ENCODE measurements at places on chromosomes 6 and 20.

GRCh38 chr20:51480507-51481270, 61.8 kb downstream of the NFATC2 start:
- no peak for DNase-seq

- no peak for DNase-seq
Observed at GRCh38 chr6:151186306-151186705, 53.5 kb upstream of the AKAP12 start.

DNA sequence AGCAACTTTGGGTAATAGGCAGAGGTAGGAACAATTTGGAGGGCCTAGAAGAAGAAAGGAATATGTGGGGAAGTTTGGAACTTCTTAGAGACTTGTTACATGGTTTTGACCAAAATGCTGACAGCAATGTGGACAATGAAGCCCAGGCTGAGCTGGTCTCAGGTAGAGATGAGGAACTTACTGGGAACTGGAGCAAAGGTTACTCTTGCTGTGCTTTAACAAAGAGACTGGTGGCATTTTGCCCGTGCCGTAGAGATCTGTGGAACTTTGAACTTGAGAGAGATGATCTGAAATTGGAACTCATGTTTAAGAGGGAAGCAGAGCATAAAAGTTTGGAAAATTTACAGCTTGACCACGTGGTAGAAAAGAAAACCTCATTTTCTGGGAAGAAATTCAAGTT, 28.3 kb upstream of the TMEM200A start:
- DNase-seq, result no peak

DNA sequence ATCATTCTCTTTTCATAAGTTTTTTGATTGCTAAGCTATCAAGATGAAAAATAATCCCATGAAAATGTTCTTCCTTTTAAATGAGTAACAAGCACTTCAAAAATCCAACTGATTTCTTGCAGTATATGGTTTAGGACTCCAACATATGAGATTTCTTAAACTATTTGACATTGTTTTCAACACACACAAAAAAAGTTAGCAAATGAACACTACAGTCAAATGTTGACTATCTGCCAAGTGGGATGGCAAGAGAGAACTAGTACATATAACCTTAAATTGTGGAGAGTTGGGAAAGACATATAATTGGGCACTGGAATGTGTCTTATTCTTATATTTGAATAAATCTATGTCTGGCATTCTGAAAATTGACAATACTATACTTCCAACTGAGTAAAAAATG, 15.6 kb downstream of the COL21A1 start:
- DNase-seq, result no peak

- no peak for DNase-seq
Observed at GRCh38 chr20:47330933-47331708, 25.4 kb downstream of the ZMYND8 start.

DNA sequence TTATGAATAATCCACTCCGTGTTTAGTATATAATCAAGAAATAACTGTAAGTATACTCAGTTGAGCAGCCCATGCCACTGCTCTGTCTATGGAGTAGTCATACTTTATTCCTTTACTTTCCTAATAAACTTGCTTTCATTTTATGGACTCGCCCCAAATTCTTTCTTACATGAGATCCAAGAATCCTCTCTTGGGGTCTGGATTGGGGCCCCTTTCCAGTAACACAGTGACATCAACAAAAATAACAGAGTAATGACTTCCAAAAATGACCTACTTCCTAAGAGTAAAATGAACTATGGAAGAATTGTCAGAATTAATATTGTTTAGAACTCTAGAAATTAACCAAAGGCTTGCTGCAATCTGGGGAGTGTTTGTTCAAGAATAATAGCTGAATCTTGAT, 8.8 kb downstream of the OR2H1 start:
- DNase-seq, result no peak

- DNase-seq, result no peak
Observed at GRCh38 chr6:145015739-145016558, 719.4 kb downstream of the EPM2A start.

GRCh38 chr6:11442495-11442894, 95.1 kb upstream of the TMEM170B start:
- DNase-seq, result no peak

DNA sequence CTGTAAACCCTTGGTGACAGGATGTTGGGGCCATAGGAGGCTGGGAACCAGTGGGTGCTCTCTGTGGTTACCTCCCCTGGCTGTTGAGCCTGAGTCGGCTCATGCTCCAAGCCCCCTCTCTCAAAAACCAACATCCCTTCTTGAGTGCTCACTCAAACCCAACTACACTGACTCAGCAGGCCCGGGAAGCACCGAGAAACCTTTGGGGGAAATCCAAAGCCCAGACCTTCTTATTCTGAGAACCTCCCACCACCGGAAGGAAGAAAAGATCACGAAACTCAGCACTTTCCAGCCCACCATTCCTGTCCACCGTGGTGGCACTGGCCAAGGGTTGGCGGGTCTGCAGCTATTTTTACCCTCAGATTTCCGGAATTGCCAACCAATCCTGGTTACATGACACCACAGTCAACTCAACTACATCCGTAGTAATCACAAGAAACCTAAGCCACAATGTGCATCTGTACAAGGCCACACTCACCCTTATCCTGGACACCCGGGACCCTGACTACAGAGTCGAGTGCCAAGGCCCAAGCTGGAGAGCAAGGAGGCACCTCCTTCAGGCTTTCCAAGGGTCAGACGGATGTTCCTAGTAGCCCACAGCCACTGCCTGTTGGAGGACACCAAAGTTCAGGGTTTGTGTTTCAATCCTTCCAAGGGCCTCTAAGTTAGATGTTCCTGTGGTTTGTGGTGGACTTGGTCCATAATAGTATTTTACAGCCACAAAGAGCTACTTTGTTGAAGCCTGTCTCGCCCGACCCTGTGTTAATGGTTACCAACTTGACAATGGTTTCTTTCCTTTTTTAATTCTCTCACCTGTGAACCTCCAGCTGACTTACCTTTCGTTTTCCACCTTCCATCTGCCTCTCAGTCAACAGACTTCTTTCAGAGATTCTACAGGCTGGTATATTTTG, 317.0 kb downstream of the CDC5L start:
- no peak for DNase-seq

GRCh38 chr6:134429861-134430380, 112.0 kb upstream of the SGK1 start:
- no peak for DNase-seq

DNA sequence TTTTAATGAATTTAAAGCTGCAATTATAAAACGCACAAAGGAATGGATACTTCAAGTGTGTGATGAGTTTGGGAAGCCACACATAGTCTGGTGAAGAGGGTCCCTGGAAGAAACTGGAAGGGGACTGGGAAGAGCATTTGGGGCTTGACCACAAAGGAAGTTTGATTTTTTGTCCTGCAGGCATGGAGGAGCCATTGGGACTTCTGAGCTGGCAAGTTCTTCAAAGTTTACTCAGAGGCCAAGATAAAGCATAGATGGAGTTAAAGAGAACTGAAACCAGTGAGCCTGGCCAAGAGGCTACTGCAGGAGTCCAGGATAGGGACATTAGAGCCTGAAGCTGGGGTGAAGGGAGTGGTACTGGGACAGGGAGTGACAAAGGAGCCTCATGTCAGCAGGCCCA, 95.0 kb downstream of the AIG1 start:
- no peak for DNase-seq

GRCh38 chr6:167569879-167570278, 245.0 kb downstream of the TTLL2 start:
- no peak for DNase-seq

DNA sequence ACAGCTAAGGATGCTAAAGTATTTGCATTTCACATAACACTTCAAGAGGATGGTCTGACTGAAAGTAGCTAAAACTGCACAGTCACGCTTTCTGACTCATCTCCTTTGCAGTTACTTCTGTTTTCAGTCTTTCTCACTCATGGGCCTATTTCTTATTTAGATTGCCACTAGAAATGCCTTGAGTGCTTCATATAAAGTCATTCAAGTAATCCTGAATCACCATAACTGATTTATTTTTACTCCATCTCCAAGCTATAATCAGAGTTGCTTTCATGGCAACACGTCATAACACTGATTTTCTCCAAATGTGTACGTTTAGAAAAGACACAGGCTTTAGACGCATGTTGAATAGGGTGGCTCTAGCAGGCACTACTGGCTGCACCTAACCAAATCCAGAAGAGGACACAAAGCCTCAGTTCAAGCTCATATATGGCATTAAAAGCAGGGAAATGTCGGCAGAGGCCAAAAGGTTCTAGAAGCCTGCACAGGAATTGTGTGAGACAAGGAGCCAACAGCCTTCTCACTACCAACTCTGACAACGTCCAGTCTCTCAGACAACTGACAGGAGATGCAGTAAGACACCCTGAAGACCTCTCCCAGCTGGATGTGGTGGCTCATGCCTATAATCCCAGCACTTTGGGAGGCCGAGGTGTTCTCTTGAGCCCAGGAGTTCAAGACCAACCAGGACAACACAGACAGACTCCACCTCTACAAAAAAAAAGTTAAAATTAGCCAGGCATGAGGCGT, 64.1 kb upstream of the BEND6 start:
- DNase-seq, result peak; percentile 16

DNA sequence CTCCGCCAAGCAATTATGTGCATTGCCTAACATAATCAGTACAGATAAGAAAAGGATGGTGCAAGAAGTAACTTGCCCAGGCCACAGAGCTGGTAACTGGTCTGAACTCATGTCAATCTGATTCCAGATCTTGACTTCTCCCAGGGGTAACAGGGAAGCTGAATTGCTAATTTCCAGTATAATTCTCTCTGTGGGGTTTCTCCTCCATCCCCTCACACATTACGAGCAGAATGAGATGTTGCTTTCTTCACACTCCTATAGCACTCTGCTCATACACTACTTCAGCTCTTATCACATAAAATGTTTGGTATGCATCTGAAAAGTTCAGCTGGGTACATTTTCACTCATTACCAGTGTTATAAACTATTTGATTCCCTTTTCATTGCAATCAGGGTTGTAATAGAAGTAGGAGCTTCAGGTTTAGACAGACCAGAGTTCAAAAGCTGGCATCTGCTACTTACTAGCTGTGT, 24.0 kb upstream of the LRRC1 start:
- no peak for DNase-seq

GRCh38 chr20:18223409-18223808, 64.9 kb upstream of the ZNF133 start:
- DNase-seq, result no peak

GRCh38 chr6:53916804-53917463, 122.1 kb downstream of the LRRC1 start:
- peak; percentile 39 for DNase-seq

GRCh38 chr6:157990321-157991066, 8.8 kb downstream of the SYNJ2 start:
- no peak for DNase-seq

GRCh38 chr6:124577734-124578281, 384.4 kb upstream of the RNF217 start:
- no peak for DNase-seq

- no peak for DNase-seq
Observed at GRCh38 chr6:112486454-112486853, 139.3 kb downstream of the RFPL4B start.

DNA sequence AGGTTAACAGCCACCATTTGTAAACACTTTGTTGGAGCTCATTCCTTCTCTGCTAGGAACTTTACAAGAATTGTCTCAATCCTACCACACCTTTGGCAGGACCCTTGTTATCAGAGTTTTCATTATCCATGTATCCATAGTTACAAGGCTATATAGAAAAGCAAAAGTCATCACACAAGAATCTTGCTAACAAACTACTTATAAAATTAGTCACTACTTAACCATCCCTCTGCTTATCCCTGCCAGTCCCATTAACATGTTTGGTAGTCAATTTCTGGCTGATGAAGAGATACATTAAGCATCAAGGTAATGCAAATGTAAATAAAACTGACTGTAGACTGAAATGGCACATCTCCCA, 10.4 kb downstream of the ZSWIM3 start:
- no peak for DNase-seq

Measured in globus pallidus (tissue), 1 donor.